Aorta (tissue), 5 donors: ENCODE measurements at places on chromosomes 7 and 10. TPM values are rescaled to one million over a fixed set of nuclear protein-coding genes. Genes with fewer than 3 reads are reported as not detected.

DNA sequence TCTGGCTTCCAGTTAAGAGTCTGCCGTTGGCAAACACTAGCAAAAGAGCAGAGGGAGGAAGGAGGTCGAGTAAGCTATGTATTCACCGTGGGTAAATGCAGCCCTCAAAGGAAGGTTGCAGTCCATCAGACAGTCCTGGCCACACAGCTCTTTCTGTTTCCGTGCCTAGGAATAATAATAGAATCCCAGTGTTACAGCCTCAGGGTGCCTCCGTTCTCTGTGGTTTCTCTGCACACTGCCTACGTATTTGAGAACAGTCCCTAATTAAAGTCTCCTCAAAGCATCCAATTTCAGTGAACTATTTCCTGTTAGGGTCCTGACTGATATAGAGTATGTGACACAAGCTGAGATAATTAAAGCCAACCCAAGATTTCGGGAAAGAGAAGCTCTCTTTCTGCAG is 176.7 kb downstream of the GPAM start:
- no peaks in the 10 kb centered on the region for H3K27me3 ChIP-seq
- H3K4me3 ChIP-seq = no peak overlapping the region
- H3K4me1 ChIP-seq = no peaks in the 10 kb centered on the region

- H3K4me1 ChIP-seq = no peaks in the 10 kb centered on the region
- no peaks in the 10 kb centered on the region for H3K27me3 ChIP-seq
- H3K27ac ChIP-seq = no peak overlapping the region
Measured at GRCh38 chr10:124732931-124733570, 11.1 kb downstream of the FAM53B start.

DNA sequence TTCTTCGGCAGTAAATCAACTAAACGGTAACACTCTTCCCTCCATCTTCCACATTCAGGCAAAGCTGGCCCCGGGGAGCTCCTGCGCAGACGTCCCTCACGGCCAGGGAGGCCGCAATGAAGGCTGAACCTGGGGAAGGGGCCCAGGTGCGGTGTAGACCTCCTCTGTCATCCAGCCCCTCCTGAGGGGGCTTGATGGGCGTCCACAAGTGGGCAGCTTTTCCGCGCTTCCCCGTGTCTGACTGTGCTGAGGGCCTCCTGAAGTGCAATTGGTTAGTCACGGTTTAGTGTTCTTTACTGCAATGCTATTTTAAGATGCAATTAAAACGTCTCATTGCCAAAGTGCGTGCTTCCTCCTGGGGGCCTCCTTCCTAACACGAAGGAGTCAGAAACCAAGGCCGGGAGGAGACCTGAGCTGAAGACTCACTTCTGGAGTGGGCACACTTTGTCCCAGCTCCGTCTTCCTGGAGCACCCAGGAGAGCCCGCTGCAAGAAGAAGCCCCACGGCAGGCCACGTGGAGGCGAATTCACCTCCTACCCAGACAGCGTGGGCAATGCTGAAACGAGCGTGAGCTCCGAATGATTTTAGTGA is 173.3 kb downstream of the ELFN1 start:
- no peaks in the 10 kb centered on the region for H3K36me3 ChIP-seq
- H3K4me1 ChIP-seq = no peaks in the 10 kb centered on the region
- no peak overlapping the region for H3K27ac ChIP-seq
- peak; percentile 55 for DNase-seq

DNA sequence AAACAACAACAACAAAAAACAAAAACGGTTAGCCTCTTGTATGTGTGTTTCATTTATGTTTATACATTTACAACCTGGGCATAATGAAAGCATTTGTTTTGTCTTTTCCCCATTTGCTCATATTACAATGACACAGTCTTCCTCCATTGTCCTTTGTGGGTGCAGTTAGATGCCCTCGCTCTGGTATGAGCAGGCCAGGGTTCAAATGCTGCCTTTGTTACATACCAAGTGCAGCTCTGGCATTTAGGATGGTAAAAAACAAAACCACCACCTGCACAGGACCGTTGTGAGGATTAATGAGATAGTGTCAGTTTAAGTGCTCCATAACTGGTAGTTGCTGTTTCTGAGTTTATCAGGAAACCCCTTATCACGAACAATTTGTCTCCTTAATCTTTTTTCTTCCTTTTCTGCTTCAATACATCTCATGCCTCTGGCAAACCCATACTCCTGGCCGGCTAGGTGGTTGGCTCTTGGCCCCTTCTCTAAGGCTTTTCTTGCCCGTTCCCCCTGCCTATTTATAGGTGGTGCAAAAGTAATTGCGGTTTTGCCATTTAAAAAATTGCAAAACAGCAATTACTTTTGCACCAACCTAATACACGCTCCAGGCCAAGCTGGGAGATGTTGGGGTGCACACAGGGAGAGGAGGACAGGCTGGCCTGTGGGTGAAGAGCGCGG is 18.6 kb upstream of the TMEM225B start:
- no peaks in the 10 kb centered on the region for H3K27me3 ChIP-seq
- no peak overlapping the region for H3K27ac ChIP-seq
- no peaks in the 10 kb centered on the region for H3K36me3 ChIP-seq
- H3K4me3 ChIP-seq = peak overlapping the region; percentile 69
- DNase-seq = no peak
- no peaks in the 10 kb centered on the region for H3K4me1 ChIP-seq

GRCh38 chr10:95606922-95607321 is 45.8 kb upstream of the SORBS1 start:
- DNase-seq = no peak
- no peak overlapping the region for H3K4me3 ChIP-seq
- H3K27me3 ChIP-seq = no peaks in the 10 kb centered on the region
- peaks cover 7% of the 10 kb centered on the region for H3K36me3 ChIP-seq
- peak overlapping the region; percentile 42 for H3K27ac ChIP-seq
- peaks cover 3% of the 10 kb centered on the region for H3K4me1 ChIP-seq

- H3K27me3 ChIP-seq = peaks cover under 1% of the 10 kb centered on the region
- H3K4me1 ChIP-seq = no peaks in the 10 kb centered on the region
- peaks cover 14% of the 10 kb centered on the region for H3K36me3 ChIP-seq
- H3K27ac ChIP-seq = peak overlapping the region; percentile 14
- no peak for DNase-seq
Measured at GRCh38 chr10:43389867-43390266, 18.4 kb downstream of the FXYD4 start.

DNA sequence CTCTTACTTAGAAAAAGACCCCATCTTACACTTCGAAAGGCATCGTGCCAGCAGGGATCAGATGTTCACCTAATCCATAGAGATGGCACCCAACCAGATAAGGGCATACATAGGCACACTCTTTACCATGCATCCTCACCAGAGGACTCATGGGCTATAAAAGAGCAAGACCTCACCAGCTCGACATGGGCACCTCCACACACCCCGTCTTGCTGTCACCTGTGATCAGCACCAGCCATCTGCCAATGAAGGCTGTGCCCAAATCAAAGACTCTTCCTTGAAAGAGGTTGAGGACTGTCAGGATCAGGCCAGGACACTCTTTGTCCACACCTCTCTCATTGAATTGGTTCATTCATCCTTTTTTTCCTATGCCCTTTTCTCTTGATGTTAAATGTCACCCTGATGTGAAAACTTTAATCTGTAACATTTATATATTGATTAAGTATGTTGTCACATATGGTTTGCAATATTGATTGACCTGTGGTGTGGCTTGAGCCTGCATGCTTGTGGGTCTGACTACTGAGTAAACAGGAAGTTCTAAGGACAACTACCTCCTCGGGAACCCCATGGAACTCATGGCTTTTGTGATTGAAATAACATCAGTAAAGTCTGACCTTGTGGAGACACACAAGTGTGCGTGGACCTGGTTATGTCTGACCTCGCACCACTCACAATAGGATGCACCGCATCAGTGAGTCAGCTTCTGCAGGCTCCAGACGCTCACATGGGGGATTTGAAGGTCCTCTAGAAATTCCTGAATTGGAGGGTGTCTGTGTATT is 75.5 kb downstream of the HTR5A start:
- no peak overlapping the region for H3K4me3 ChIP-seq
- no peak for DNase-seq
- H3K4me1 ChIP-seq = no peaks in the 10 kb centered on the region
- H3K36me3 ChIP-seq = no peaks in the 10 kb centered on the region

GRCh38 chr10:124611738-124612137 is 132.4 kb downstream of the FAM53B start:
- no peak for DNase-seq
- no peaks in the 10 kb centered on the region for H3K36me3 ChIP-seq
- no peak overlapping the region for H3K4me3 ChIP-seq
- H3K27ac ChIP-seq = no peak overlapping the region
- no peaks in the 10 kb centered on the region for H3K4me1 ChIP-seq

Gene HOXA13
- polyA plus RNA-seq = 0.38 TPM
